ENCODE measurements at places on chromosomes 7 and 10.
A peak's percentile ranks its signal among the peaks of the same experiment; 100 is the strongest.

- DNase-seq = no peak
Observed at GRCh38 chr7:106561666-106562411, 99.1 kb downstream of the CCDC71L start.

DNA sequence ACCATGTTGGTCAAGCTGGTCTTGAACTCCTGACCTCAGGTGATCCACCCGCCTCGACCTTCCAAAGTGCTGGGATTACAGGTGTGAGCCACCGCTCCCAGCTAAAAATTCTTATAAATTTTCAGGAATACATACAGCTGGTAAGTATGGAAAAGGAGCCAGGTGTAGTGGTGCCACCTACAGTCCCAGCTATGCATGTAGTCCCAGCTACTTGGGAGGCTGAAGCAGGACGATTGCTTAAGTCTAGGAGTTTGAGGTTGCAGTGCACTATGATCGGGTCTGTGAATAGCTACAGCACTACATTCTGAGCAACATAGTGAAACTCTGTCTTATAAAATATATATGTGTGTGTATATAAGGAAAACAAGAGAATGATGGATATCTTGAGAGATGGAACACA lies 19.0 kb downstream of the LDB1 start:
- peak; percentile 8 for DNase-seq

GRCh38 chr7:94877731-94878670 lies 29.4 kb upstream of the PPP1R9A start:
- no peak for DNase-seq

DNA sequence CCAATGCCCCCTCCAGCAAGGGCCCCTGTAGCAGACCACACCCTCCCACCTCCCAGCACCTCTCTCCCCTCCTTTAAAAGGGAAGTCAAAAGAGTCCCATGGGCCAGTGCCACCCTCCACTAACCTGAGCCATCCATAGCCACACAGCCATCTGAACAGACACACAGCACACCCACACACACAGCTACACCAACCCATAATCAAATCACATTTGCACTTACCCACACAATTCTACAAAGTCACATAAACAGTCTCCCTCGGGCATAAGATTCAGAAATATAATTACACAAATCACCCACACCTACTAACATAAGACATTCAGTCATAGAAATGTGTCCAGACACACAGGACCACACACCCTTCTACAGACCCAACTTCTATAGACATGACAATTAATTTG lies 96.3 kb downstream of the HIF1AN start:
- no peak for DNase-seq

DNA sequence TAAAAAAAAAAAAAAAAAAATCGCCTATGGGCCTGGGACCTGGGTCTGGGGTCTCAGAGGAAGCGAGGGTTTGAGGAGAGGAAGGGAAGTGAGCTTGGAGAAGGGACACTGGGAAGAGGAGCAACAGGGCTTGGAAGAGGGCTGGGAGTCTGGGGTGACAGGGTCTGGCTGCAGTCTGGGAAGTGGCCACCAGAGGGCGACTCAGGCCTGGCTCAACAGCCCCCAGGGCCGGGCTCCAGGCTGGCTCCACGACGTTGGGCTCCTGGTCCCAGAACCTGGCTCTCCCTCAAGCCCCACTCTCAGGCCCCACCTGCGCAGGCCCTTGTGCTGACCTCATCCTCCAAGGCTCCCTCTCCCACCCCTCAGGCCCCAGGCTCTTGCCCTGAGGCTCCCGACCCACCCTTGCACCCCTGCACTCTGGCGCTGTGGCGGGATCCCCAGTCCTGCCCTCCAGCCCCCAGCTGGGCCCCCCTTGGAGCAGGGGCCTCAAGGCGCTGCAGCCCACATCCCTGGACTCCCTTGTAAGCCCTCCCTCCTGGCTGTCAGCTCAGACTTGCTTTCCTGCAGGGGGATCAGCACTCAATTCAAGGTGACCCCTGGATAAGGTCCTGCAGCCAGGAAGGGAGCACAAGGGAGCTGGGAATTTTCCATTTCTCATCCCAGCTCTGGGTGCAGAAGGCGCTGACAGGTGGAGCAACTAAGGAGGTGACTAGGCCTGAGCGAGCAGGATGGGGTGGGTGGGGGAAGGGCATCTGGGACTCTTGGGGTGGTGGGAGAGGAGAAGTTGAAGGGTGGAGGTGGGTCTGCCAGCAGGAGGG lies 5.4 kb upstream of the SPACDR start:
- DNase-seq = no peak

DNA sequence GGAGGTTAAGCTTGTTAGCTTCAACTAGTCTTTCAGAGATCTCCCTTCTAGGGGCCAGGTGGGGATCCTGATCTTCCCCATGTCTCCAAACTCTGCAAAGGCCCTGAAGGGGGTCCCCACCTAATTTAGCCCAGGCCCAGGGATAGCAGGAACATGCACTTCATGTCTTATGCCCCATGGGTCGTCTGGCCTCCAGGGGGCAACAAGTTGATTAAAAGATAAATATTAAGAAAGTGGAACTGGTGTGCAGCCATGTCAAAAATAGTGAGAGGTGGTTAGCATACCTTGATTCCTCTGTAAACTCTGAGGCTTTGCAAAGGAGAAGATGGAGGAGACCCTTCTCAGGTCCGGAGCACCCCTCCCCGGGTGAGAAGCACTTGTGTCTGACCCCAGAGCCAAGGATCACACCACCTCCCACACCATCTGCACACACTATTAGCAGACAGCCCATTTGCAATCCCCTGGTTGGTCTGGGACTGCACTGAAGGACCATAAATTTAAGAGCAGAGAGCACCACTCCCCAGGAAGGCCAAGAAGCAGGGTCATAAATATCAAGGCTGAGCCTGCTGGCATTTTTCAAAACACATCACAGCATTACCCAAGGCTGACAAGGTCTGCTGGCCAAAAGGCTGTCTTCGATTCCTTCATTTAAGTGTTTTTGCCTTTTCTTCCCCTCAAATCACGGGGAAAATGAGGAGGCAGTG lies 44.2 kb upstream of the LRRC18 start:
- DNase-seq = no peak

- DNase-seq = no peak
Observed at GRCh38 chr7:45506059-45506458, 68.1 kb upstream of the ADCY1 start.

DNA sequence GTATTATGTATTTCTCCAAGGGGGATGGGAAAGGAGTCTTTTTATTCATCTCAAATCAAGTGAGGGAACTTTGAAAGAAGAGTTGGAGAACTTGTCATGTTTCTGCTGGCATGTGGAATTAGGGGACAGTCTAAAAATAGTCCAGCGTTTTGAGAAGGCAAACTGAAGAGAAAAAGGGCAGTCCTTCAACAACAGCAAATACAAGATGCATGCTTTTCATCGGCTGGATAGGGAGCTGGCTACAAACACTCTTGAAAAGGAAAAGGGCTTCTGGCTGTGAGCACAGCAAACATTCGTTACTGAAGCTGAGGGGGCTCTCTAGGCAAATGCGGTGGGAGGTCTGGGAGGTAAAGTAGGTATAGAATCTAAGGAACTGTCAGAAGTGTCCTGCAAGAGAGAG lies 91.9 kb downstream of the AHR start:
- DNase-seq = no peak

DNA sequence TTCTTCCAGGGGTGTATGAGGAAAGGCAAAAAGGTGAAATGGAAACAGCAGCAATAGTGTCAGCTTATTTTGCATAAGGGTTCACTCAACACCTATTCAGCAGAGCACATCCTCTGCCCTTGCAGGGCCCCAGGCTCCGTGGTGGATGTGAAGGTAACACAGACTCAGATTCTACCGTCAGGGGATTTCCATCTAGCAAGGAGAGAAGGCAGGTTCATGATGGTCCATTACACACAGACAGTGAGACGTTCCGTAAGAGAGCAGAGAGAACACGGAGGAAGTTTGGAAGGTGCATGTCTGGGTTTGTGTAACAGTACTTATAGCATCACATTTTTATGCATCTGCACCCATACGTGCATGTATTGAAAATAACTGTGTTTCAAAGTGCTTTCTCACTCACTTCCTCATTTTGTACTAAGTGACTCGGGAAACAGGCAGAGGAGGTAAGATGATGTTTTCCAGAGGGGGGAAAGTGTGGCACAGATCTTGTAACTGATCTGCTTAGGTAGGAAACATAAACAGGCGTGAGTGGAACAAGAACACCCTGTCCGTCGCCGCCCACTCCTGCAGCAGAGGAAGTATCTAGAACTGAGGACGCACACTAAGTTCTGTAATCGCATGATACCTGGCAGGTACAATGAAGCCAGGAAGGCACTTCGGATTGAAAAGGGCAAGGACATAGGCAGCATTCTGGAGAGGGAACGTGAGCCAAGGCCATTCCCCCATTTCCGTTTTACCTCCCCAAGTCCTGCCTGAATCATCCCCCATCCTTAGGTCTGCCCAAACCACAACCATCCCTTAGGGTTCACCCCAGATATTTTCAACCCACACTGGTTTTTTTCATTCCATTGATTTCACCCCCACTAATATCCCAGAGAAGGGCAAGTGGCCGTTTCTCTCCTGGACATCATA lies 1.0 kb upstream of the ENO4 start:
- no peak for DNase-seq

Measured in SW 1271 (cell line).